ENCODE measurements at places on chromosomes 1 and 21.

DNA sequence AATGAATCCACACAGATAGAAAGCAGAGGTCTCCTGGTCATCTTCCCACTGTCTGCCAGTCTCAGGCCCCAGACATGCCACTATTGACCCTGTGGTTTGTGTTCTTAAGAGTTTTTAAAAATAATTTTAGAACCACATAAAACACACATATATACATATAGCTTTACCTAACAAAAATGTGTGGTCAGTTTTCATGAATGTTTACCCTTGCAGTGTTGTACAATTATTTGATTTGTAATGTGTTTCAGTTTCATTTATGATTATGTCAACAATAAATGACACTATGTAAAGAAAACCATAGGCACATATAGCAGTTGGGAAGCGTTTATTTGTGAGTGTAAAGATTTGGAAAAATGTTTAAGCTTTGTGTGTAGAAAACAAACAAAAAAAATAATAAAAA lies 17.1 kb downstream of the CHAF1B start:
- no peak for DNase-seq

GRCh38 chr1:59218521-59219236 lies 78.2 kb upstream of the FGGY start:
- no peak for DNase-seq

DNA sequence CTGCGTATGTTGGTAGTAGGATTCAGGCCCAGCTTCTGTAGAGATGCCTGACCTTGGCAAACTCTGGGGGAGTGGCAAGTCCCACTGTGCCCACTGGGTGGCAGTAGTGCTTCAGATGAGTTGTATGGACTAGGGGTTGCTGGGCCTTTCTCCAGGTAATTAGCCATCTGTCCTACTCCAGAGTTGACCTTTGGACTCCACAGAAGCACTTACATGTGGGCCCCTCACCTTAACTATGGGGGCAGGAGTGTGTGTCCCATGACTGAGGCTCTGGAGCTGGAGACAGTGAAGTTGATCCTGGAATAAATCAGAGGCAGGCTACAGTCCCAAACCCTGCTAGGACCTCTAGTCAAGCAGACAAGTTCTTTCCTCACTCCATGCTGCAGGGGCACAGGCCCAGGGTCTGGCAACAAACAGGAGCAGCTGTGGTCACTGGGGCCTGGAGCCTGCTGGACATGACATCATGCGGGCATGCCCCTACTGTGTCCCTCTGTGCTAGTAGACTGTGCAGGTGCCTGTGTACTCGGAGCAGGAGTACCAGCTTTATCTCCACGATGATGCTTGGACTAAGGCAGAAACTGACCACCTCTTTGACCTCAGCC lies 4.6 kb downstream of the DMAP1 start:
- DNase-seq: peak; percentile 51

GRCh38 chr1:55443175-55443915 lies 228.2 kb upstream of the USP24 start:
- no peak for DNase-seq

DNA sequence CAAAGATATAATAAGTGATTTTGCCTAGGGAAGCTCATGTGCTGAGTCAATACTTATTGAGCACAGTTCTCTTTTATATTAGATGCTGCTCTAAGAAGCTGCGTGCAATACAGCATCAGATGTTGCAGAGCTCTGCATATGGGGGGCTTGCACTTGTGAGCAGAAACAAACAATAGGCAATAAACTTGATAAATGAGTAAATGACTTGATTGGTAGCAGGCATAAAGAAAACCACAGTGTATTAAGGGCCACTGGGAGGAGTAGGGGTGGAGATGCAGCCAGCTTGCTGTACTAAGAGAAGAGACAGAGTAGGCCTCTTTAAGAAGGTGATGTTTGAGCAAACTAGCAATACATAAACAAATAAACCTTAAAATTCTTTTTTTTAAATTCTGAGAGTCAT lies 598.5 kb upstream of the ADAMTS5 start:
- DNase-seq: no peak

- DNase-seq: no peak
Measured at GRCh38 chr21:17334484-17334883, 178.4 kb upstream of the CXADR start.

GRCh38 chr1:111469539-111469938 lies 4.2 kb upstream of the C1orf162 start:
- no peak for DNase-seq

DNA sequence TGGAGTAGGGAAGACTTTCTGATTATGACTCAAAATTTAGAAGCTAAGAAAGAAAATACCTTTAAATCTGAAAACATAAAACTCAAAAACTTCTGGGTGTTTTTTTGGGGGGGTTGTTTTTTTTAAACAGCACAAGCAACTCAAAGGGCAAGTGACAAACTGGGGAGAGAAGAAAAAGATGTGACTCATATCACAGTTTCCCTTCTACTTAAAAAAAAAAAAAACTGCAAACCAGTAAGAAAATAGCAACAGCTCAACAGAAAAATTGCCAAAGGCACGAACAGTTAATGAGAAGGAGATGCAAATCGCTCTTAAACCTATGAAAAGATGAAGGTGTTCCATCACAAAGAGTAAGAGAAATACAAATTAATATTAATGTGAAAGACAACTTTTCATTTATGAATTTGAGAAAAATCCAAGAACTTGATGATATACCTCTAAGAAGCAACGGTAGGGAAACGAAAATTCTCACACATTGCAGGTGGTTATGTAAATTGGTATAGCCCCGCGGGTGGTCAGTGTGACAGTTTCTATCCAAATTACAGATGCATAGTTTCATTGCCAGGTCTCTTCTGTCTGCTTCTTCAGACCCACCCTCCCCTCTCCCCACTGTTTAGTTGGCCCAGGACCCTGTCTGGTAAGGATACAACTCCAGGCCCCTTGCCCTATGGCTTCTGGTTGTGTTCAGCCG lies 9.0 kb downstream of the IFNAR2 start:
- DNase-seq: peak; percentile 13
